ENCODE measurements at places on chromosomes 12 and 14.
A peak's percentile ranks its signal among the peaks of the same experiment; 100 is the strongest.

DNA sequence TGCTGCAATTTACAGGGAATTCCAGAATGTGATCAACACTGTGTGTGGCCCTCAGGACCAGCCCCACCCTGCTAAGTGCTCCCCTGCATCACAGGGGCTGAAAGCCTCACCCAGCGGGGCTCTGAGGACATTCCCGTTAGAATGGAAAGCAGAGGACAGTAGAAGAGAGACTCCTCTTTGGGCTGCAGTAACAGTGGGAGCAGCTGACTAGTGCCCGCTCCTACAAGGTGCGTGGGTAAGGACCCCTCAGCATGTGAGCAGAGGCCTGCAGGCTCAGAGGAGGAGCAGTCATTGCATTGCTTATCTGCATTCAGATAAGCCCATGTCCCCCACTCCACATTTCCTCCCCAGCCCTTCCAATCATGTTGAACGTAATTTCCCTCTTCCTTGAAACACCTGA lies 120.1 kb downstream of the ITPR2 start:
- no peak for DNase-seq

DNA sequence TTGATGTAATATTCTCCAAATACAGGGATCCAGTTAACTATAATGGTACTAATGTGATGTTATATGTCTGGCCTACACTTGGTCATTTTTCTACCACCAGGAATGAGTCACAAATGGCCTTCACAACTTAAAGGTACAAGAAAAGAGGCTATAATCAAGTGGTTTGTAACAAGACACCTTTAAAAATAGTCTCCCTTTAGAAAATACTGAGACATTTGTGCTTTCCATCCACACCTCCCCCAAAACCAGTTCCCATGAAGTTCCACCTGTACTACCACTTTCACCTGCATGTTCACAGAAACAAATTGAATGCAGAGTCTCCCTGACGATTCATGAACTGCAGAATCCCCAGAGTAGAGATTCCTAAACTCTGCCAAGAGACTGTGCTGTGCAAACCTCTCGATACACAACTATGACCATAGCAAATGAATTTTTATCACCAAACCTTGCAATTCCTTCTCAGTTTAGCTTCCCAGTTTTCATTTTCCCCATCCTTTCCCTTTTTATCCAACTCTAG lies 6.0 kb downstream of the BTG1 start:
- DNase-seq = no peak

- DNase-seq = no peak
Observed at GRCh38 chr14:79375356-79375755, 835.9 kb downstream of the DIO2 start.

DNA sequence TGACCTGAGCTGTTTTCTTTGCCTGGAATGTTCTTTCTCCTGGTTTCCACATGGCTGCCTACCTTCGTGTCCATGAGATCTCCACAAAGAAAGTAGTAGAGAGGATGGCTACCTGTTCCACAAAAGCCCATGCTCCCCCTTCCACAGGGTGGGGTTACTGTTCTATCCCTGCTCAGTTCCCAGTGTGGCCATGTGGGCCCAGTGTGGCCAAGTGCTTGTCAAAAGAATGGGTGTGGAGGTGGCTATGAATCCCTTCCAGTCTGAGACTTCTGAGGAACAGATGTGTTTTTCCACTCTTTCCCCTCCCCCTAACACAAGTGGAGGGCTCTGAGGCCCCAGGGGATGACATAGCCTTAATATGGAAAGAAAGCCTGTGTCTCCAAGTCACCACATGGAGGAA lies 26.2 kb upstream of the HSP90B1 start:
- DNase-seq = no peak

GRCh38 chr14:104093366-104094055 lies 8.0 kb downstream of the ASPG start:
- DNase-seq = no peak

DNA sequence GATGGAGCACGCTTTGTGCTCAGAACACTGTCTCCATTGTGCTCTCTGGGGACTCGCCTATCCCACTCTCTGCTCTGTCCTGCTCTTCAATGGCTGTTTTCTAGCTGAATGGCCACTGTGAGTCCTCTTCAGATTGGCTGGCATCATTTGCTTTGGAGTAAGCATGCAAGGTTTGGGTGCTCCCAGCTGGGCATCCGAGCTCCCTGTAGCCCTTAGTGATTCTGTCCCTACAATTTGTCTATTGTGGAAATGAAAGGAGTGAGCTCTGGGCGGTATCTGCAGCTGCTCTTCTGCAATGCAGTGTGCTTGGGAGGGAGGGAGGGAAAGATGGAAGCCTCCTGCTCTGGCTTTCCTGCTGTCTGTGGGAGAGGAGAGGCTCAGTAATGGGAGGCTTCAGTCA lies 84.8 kb downstream of the SMOC1 start:
- no peak for DNase-seq

- DNase-seq = no peak
Observed at GRCh38 chr14:106848330-106849121, 1322.1 kb downstream of the TMEM121 start.

- no peak for DNase-seq
Observed at GRCh38 chr14:93929657-93930056, 2.5 kb downstream of the FAM181A start.

GRCh38 chr14:67722293-67722692 lies 20.6 kb downstream of the RDH12 start:
- peak; percentile 69 for DNase-seq

GRCh38 chr12:128418944-128419343 lies 152.0 kb downstream of the TMEM132C start:
- DNase-seq = no peak

GRCh38 chr14:50362764-50363713 lies 33.6 kb downstream of the CDKL1 start:
- DNase-seq = no peak

DNA sequence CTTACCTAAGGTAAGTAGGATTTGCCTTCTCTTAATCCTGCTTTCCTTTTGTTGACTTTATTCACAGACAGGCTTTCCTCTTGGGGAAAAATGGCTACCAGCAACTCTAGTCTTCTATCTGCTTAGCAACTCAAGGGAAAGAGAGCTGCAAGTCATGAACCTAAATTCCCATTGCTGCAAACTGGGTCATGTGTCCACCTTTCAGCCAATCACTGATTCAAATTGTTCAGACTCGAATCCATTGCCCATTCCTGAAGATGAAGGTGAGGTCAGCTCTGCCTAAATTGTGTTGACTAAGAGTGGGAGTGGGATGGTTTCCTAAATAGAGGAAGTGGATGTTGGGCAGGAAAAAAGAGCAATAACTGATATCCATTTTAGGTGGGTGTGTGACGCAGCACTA lies 7.7 kb downstream of the FBXW8 start:
- no peak for DNase-seq

DNA sequence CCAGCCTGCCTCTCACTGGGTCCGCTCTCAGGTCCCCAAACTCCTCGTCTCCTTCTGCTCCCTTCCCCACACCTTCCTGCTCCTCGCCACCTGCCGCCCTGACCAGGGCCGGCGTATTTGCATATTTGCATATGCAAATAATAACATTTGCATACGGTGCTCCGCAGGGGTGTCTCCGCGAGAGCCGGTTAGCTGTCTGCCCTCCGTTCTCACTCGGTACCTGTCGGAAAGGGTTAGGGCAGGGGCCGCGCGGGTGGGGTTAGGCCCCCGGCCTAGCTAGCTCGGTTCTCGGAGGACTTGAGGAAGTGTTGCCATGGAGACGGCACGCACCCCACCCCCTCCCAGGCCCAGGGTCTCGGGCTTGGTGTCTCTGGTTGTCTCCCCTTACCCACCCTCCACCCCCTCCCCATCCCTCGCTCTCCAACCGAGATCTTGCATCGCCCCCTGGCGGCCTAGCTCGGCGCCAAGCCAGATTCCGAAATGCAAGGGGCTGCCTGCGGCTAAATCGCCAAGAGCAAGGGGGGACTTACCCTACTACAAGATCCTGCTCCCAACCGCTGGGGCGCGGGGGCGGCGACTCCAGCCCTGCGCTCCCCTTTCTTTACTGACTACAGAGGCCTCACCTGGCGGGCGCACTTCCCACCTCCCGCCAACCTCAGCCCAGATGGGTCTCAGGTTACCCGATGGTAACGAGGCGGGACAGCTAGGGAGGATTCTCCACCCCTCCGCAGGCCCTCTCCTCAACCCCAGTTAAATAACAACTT lies 8.1 kb downstream of the STAC3 start:
- DNase-seq = peak; percentile 66

DNA sequence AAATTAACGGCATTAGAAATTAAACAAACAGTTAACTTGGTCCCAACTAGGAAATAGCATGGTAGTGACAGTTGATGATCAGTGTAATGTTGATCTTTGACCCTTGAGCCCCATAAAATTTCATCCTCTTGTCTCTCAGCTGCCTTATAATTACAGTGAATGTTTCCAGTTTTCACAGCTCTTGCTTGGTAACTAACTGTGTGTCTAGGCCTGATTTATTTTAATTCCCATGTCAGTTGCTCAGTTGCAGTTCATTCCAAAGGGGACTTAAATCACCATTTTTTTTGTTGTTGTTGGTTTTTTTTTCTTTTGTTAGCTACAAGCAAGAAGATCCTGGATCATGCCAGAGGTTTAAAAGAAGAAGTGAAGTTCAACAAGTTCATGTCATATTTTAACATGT lies 1883.7 kb upstream of the FLRT2 start:
- no peak for DNase-seq

GRCh38 chr12:48198672-48198971 lies 4.5 kb downstream of the OR10AD1 start:
- DNase-seq = no peak

DNA sequence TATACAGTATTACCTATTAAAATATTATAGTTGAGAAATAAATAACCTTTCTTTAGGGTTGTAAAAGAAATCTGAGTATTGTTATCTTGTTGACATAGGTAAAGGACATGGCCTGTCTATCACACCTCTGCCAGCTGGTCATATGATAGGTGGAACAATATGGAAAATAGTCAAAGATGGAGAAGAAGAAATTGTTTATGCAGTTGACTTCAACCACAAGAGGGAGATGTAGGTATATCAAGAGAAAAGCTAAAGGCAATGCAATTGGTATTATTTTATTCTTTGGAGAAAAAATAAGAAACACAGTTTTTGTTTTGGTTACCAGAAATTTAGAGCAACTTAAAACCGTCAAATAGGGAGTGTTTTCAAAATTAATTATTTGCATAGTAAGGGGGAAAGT lies 13.5 kb downstream of the CPSF2 start:
- peak; percentile 18 for DNase-seq

- no peak for DNase-seq
Observed at GRCh38 chr12:104345234-104346066, 41.9 kb downstream of the EID3 start.

GRCh38 chr14:52077256-52077979 lies 8.6 kb upstream of the NID2 start:
- DNase-seq = no peak

DNA sequence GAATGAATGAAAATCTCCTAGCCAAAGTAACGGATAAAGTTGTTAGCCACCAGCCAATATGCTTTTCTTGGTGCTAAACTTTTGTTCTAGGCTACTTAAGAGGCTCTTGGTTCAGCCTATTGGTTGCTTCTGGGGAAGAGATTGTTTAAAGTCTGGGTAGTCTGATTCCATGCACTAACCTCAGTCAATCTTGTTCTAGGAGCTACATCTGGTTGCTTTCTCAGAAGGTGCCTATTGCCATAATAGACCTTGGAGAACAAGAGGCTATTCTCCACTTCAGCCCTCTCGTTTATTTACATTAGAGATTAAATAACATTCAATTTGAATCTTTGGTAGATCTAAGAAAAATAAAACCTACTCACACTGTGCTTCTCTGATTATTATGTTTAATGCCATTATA lies 40.8 kb upstream of the OTOGL start:
- DNase-seq = no peak

DNA sequence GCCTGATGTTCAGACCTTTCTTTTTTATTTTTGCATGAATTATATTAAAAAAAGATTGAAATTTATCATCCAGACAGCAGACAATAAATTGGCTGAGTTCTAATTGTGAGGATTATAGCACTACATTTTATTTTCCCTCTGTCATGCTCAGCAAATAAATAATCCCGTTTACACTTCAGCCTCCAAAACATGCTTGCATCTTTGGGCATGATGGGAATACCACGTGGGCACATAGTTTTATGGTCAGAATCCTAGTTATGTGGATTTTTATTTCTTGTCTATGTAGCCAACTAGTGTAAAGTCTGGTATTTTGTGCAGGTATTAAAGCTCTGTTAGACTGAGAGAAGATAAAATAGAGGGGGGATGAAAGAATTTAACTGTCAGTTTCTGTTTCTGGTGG lies 276.9 kb upstream of the E2F7 start:
- no peak for DNase-seq

DNA sequence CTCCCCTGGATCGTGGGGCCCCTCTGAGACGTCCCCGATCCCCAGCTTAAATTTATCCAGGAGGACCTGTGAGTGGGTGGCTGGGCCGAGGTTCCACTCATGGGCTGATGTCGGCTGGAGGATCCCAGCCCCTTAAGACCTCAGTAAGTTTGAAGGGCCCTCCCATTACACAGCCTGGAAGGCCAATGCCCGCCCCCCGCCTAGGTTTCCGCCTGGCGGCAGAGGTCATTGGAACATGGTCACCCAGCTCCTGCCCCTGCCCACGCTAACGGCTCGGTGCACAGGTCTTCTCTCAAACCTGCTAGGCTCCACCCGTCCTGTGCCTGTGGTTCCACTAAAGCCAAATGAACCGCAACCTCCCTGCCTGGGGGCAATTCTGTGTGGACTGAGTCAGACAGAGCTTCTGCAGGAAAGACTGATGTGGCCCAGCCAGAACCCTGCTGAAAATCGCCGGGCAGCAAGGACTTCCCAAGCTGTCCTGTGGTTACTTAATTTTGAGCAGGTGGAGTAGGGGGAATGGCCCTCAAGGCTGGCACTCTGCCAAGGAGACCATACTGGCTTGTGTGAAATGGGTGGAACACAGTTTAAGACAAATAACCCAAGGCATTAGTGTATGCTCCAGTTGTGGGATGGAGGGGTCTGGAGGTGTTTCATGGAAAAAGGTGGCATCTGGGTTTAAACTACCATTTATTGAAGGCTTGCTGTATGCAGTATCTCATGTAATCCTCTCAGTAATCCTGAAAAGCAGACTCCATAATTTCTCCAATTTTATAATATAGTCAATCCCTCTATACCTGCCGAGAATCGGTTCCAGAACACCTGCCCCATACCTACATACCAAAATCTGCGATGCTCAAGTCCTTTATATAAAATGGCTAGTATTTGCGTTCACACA lies 903 bp upstream of the NT5DC3 start:
- peak; percentile 90 for DNase-seq

DNA sequence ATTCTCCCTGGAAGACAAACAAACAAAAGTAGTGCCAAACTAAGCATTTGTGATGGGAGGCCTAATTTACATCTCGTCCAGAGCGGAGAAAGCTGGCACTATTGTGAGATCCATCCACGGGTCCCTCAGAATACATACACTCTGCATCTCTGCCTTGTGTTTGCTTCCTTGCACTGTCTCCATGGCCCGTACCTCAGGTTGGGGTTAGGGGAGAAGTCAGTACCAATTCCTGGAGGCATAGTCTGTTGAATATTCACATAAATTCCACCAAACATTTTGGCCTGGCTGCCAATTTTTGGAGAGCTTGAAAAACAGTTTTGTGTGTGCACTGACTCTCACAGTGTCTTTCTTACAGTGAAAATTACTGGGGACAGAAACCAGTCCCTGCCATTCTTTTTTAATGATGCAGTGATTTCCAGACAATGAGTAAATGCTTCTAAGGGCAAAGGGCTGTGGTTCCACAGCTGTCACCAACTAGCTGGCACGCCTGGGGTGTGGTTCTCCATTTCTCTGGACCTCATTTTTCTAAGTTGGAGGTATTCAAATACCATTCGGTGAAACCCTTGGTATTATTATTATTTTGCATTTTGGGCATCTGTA lies 119.7 kb upstream of the HIF1A start:
- DNase-seq = no peak

All from HTR-8/SVneo (cell line).